Amygdala (tissue), 56 donors: ENCODE measurements at places on chromosomes 13 and 19.

GRCh38 chr13:21124852-21125251 is 51.5 kb downstream of the SKA3 start:
- no peak for DNase-seq

DNA sequence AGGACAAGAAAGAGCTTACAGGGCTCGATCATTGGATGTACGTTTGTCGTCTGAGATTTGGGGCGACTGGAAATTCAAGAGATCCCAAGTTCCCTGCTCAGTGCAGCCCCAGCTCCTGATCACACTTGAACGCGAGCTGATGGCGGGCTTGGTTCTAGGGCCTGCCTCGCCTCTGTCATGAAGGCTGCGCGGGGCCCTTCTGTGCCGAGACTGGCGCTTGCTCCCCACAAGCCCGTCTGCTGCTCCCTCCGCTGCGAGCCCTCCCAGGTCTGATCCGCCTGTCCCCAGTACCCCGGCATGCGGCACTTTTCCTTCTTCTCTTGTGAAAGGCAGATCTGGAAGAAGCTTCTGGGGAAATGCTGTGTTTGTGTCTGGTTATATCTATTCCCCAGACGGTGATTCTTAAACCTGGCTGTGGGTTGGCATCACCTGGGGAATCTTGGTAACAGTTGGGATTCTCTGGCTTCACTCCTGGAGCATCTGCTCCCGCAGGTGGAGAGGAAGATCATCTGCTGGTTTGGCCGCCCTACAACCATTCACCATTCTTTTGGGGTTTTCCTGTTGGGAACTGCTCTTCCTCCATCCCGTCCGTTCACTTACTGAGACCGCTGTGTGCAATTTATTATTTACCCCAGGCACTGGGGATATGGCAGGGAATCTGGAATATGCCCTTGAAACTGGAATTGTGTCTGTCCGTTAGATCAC is 43.6 kb downstream of the SIPA1L3 start:
- DNase-seq, result no peak

DNA sequence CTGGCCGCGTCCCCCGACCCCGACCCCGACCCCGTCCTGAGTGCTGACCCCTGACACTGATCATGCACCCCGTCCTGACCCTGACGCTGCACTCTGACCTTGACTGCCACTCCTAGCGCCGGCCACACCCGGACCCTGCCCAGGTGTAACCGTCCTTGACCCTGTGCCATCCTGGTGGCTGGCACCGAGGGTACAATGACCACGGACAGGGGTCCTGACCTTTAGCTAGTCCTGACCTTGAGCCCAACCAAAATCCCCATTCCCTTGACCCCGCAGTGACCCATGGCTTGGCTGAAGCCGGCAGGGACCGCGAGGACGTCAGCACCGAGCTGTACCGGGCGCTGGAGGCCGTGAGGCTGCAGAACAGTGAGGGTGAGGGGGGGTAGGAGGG is 25.9 kb downstream of the CLEC4M start:
- DNase-seq, result no peak

GRCh38 chr19:50416034-50416977 is 2.4 kb upstream of the SPIB start:
- no peak for DNase-seq

GRCh38 chr13:77239312-77239711 is 87.6 kb downstream of the MYCBP2 start:
- DNase-seq, result no peak

DNA sequence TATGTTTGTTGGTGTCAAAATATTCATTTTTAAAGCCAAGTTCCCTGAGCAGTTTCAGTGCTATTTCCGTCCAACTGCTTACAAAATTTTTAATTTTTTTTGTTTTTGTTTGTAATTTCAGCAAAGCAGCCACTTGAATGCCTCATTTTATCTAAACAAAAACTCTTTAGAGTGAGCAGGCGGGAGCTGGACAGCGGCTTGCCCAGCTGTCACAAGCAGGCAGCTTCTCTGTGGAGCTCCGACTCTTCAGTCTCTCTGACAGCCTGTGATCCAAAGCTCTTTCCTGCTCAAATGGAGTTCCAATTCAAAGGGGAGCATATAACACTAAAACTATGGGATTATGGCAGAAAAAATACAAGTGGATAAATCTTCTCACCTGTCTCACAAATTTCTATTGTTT is 618.3 kb upstream of the PCDH20 start:
- DNase-seq, result no peak

- DNase-seq, result no peak
These were observed 4.1 kb downstream of the ATP8A2 start for GRCh38 chr13:25375727-25376358.

DNA sequence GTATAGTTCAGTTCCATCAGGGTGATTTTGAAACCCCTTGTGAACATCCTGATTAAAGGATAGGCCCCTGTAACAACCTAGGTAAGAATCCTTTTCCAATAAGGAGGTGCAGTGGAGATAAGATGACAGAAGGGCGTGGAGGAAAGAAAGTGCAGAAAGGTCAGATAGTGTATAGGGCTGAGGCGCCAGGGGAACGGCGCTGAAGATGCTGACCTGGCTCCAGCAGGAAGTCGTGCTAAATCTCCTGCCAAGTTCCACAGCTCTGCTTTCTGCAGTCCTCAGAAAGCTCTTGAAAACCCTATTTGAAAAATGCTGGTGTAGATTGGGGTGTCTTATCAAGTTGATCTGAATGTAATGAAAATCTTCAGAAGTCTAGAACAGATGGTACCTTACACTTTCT is 221.7 kb downstream of the COG6 start:
- DNase-seq, result no peak

DNA sequence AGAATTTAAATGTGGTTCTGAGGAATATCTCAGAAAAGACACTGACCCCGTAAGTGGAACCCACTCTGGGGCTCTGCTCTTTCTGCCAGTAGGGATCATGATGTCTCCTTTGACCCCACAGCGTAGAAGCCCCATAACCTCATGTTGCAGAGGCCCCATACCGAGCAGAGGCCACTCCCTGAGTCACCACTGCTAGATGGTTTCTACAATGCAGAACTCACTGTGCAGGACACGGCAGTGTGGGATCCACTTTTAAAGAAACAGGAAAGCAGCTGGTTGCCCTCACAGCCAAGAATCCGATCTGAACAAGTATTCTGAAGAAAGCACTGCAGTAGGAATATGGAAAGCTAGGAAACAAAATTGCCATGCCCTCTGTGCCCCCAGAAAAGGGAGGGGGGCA is 4.2 kb downstream of the SLC7A1 start:
- DNase-seq, result no peak

GRCh38 chr13:61391426-61391825 is 24.2 kb downstream of the PCDH20 start:
- no peak for DNase-seq

DNA sequence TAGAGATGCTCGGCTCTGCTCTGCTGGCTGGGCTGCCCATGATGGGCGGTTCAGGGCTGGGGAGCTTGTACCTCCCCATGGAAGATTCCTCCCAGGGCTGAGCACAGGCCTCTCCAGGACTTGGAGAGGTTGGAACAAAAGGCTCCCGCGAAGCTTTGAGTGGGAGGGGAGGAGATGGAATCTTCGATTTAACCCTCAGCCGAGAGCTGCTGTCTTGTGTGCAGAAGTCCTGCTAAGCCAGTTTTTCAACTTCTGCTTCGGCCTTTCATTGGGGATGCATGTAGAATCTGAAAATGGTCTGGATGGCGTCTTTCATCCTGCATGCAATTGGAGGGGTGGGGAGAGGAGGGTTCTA is 163.3 kb downstream of the KDM4B start:
- no peak for DNase-seq

GRCh38 chr13:109694972-109695371 is 91.4 kb downstream of the IRS2 start:
- no peak for DNase-seq

GRCh38 chr19:44726465-44726864 is 22.0 kb upstream of the BCL3 start:
- DNase-seq, result no peak

GRCh38 chr13:99741960-99742359 is 229.6 kb downstream of the ZIC5 start:
- no peak for DNase-seq
